ENCODE measurements at places on chromosomes 2 and 18.

DNA sequence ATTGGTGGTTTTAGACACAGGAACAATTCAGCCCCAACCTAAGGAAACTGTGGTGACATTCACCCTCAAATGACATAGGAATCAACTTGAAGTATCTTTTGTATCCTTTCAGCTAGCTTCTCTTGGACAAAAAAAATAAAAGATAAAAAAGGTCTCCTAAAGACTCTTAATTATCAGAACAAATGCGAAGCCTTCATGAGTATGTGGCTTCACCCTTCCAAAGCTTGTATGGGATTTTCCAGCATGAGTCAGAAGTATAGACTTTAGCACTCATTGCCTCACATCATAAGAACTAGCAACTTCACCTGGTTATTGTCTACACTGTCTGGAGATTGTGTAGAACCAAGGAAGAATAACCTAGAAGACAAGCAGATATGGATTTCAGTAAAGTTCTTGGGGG lies 135.4 kb downstream of the LAMA3 start:
- DNase-seq, result no peak

- no peak for DNase-seq
Measured at GRCh38 chr2:26723475-26723874, 31.0 kb downstream of the KCNK3 start.

DNA sequence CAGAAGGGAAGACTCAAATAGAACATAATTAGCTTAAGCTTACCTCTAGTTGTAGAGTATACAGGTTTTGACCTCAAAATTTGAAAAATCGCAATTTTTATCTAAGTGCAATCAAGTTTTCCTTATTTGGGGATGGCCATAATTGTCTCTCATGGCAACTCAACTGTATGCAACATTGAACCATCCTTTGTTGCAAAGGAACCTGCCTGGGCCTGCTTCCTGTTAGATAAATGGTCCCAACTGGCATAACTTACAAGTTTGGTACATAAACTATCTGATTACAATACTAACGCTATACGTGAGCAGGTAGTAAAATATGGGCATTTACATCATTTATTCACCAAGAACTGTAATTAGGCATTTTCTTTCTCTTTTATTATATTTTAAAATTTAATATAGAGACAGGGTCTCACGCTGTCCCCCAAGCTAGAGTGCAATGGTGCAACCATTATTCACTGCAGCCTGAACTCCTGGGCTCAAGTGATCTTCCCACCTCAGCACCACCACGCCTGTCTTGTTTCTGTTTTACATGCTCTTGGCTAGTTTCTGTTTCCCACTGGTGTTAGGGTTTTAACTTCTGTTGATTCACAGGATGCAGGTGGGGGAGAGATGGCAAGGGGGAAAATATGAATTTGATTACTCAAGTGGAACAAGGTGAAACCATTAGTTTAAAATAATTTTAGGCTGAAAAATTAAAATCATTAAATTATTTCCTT lies 55.3 kb upstream of the B3GNT2 start:
- DNase-seq, result no peak

GRCh38 chr2:102809291-102810189 lies 47.7 kb downstream of the TMEM182 start:
- DNase-seq, result no peak

GRCh38 chr2:183459466-183459865 lies 335.2 kb downstream of the NUP35 start:
- no peak for DNase-seq

- no peak for DNase-seq
Measured at GRCh38 chr18:35045121-35045520, 3.9 kb downstream of the MAPRE2 start.

GRCh38 chr2:13252615-13253014 lies 535.9 kb downstream of the TRIB2 start:
- no peak for DNase-seq

DNA sequence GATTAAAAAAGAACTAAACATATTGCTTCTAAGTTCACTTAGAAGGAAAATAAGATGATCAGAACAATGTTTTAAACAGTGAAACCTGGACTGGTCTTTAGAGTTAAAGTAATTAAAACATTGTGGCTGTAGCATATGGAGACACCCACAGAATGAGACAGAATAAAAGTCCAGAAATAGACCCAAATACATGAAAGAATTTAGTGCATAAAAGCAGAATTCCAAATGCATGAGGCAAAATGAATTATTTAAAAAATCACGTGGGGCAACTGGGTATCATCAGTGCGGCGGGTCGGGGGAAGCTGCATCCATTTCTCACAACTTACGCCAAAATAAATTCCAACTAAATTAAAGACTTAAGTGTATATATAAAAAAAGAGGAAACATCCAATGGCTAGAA lies 12.1 kb downstream of the RNF149 start:
- no peak for DNase-seq

All from CD4-positive, alpha-beta T cell treated with Interferon gamma for 1 hour (primary cell).